ENCODE measurements at places on chromosomes 6 and 20. TPM values are rescaled to one million over a fixed set of nuclear protein-coding genes. Genes with fewer than 3 reads are reported as not detected.
A peak's percentile ranks its signal among the peaks of the same experiment; 100 is the strongest.

COL12A1 gene
- polyA plus RNA-seq = 7.5 TPM

RNF5 gene
- polyA plus RNA-seq = 46.2 TPM

EYS gene
- not detected for polyA plus RNA-seq

EDN1 gene
- polyA plus RNA-seq = 33.5 TPM

TMC2 gene
- polyA plus RNA-seq = not detected

NKX2-2 gene
- not detected for polyA plus RNA-seq

ETV7 gene
- polyA plus RNA-seq = 0.12 TPM

SLC22A7 gene
- polyA plus RNA-seq = not detected

DNA sequence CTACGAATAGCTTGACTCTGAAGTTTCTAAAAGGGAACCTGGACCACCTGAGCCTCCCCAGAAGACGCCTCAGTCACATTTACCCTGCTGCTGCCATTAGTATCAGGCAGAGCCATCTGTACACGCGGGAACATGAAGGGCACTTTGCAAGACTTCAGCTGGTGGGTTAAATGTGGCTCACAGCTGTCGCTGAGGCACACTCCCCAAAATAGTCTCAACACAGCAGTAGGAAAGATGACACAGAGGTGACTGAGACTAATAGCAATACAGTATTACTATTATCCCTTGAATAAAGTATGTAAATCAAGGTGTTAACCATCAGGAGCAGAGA, 29.0 kb downstream of the PSMB1 start:
- DNase-seq = no peak

DNA sequence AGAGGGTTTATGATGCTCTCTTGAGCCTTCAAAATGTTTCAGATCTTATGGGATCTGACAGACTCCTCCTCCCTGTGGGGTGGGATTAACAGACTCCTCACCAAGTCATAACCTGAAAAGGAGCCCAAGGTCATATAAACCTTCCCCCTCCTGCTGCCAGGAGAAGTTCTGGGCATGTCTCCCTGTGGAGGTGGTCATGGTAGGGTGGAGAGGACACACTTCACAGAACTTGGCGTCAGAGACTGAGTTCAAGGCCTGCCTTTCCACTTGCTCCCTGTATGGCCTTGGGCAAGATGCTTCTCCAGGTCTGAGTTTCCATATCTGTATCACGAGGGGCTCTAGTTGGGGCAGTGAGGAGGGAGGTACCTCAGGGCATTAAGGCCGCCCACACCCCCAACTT, 32.4 kb upstream of the AAR2 start:
- no peak for DNase-seq

DNA sequence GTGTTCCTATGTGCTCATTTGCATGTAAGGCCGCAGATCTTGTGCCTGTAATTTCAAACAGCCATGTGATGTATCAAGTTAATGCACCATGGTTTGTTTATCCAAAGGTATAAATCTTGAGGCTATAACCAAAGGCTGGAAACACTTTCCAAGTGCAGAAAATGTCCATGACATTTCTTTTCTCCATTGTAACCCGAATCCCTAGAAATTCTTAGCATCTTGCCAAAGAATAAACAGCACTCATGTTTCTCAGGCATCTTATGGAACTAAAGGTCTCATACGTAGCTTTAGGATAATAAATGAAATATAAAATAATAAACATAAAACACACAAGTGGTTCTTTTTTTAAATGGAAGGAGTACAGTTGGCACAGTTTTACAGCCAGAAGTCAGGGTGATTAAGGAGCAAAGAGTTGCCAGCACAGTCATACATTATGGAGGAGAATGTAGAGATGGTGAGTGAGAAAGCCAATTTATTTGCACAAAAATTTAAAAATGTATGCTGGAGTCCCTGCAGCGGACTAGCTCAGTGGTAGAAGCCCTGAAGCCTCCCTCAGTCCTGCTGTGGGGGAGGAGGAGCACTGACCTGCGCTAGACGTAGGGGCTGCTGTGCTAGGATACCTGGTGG, 18.0 kb downstream of the CDH26 start:
- DNase-seq = no peak

DNA sequence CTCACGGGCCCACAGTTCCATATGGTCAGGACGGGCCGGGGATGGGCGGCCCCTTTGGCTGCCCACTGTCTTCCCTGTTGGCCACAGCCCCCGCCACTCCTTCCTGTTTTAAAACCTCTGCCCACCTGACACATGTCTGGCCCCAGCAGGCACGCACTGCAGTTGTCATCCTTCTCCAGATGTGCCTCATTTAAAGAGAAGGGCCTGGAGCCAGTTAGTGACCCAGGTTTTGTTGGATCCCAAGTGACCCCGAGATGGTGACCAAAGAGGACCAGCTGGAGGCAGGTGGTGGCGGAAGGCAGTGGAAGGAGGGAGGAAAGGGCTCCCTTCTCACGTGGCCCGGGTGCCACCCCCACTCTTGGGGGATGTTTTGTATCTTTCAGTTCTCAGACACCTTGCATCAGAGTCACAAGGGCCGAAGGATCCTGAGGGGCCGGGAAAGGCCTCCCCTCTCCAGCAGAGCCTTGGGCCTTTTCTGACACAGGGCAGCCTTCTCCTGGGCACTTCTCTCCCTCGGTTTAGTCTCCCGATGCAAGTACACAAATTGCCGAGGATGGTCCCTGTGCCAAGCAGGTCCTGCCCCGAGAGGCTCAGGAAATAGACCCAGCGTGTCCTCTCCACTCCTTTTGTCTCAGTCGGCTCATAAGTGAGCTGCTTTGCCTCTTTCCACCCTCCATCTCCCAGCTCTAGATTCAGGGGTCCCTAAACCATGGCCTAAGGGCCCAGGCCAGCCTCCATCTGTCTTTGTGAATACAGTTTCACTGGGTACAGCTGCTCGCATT, 117.6 kb downstream of the SULF2 start:
- no peak for DNase-seq

GRCh38 chr6:114712129-114712662, 369.4 kb upstream of the HS3ST5 start:
- DNase-seq = no peak

DNA sequence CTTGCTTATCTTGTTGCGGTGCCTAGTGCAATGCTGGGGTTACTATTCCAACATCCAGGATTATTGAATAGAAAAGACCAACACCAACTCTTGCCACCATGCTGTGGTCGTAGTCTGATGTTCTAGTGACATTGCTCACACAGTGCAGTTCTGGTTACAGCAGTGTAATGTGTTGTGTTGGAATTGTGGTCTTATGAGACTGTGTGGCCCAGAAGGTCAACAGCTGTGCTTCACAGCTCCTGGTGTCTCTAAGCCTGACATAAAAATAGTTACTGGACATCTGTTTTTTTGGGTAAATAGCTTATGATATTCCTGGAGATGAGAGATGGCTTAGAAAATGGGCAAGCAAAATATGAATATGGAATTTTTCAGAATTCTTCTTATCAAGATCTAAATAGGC, 57.6 kb downstream of the SLC22A2 start:
- DNase-seq = no peak

DNA sequence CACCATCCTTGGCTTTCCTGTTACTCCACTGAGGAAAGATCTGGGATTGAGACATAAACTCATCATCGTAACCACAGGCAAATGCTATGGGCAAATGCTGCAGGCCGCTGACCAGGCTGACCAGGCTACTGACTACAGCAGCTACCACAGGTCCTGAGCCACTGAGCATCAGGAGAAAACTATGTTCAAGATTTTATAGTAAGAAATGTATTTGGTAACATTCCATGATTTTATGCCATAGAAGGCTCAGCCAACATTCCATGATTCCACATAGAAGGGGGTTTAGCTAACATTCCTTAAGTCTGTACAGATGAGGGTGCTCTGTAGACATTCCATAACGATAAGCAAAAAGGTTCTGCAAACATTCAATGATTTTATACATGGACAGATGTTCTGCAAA, 16.1 kb upstream of the B4GALT5 start:
- no peak for DNase-seq

DNA sequence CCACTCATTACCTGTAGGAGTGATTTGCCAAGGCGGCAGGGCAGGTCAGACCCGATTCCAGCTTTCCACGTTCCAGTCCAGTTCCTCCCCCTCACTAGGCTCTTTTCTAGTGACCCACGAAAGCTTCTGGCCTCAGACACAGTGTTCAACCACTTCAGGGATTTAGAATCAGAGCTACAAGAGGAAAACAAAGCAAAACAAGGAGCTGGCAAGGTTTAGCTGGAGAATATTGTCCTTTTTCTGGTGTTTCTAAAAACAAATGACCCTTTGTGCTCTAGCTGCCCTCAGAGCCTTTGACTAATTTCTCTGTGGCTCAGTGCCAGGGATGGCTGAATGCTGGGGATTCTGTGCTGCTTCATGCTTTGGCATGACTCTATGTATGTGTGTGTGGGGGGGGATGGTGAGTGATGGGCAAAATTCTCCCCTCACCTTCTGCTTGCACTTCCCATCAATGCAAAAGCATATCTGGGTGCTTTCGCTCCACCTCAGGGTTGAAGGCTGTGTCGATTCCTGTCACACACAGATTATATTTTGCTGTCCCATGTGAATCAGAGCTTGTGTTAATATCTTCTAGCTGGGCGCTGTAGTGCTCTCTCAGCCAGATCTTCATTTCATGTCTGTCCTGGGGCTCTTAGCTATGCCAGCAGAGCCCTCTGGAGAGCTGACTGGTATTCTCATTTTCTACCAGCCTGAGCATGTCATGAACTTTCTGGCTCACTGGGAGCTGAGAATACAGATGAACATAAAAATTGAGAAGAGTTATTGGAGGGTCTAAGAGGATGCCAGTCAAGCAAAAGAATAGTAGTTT, 19.3 kb upstream of the NEDD9 start:
- no peak for DNase-seq

GRCh38 chr20:22453244-22454080, 130.9 kb downstream of the FOXA2 start:
- peak; percentile 77 for DNase-seq

DNA sequence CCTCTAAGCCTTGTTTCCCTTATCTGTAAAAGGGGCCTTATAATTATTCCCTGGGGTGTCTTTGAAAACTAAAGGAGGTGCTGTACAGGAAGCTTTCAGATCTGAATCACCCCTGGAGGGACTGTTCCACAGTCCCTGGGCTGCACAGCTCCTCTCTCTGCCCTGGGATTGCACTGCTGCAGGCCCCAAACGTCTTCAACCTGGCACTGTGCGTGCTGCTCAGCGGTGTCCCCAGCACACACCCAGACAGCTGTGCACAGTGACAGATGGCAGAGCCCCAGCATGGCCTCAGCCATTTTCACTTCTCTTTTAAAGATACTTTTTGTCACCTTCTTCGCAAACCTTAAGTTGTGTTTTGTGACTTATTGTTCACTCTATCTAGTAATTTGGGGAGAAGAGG, 50.7 kb upstream of the INSM1 start:
- no peak for DNase-seq

DNA sequence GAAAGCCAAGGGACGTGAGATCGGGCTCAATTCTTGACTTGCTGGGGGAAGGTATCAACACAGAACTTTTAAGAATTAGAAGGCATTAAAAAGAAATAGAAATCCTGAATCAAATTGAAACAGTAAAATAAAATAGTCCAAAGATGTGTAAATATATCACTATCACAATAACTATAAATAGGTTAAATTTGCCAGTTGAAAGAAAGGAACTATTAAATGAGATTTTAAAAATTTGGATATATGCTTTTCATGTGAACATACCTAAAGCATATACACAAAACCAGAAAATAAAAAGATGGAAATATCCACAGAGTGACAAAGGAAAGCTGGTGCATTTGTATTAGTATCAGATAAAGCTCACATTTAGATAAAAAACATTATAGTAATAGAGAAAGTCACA, 152.4 kb upstream of the ESR1 start:
- DNase-seq = no peak

- no peak for DNase-seq
Observed at GRCh38 chr20:59667981-59668515, 63.7 kb downstream of the PHACTR3 start.

GRCh38 chr20:2417213-2417541, 36.5 kb downstream of the TGM6 start:
- no peak for DNase-seq

- no peak for DNase-seq
Observed at GRCh38 chr6:75551367-75551952, 50.2 kb upstream of the SENP6 start.

DNA sequence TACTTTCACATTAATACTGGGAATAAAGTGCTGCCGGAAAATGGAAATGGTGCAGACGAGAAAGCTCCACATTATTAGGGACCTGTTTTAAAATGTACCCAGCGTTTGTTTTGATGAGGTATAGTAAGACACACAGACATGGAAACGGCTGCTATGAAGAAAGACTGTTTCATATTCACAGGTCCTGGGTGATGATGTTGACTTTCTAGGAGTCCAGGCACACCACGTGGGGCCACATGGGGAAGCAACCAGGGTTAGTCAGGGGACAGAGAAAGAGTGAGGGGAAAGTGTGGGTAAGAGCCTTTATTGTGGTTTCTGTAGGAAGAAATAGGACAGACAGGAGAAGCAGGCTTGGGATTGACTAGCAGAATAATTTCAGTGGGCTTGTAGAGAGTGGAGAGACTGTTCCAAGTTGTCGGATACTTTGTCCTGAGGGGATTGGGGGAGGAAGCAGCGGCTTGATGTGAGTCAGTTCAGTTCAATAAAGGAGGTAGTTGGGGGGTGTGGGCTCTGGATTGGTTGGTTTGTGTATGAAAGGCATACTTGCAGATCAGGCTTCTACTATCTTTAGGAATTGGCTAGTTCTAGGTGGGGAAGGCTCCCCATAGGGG, 112.0 kb upstream of the MCHR2 start:
- no peak for DNase-seq

GRCh38 chr6:6960571-6961251, 147.1 kb upstream of the RREB1 start:
- no peak for DNase-seq

DNA sequence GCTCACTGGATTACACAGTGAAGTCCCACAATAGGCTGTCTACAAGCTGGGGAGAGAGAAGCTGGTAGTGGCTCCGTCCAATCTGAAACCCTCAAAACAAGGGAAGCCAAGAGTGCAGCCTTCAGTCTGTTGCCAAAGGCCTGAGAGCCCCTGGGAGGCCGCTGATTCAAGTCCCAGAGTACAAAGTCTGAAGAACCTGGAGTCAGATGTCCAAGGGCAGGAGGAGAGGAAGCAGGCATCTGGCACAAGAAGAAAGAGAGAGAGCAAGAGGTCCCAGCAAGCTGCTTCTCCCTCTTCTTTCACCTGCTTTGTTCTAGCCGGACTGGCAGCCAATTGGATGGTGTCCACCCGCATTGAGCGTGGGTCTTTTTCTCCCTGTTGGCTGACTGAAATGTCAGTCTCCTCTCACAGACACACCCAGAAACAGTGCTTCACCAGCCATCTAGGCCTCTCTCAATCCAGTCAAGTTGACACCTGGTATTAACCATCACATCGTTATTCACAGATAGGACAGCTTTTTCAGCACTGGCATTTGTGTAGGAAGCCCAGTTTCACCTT, 51.2 kb downstream of the CRYBG1 start:
- no peak for DNase-seq

DNA sequence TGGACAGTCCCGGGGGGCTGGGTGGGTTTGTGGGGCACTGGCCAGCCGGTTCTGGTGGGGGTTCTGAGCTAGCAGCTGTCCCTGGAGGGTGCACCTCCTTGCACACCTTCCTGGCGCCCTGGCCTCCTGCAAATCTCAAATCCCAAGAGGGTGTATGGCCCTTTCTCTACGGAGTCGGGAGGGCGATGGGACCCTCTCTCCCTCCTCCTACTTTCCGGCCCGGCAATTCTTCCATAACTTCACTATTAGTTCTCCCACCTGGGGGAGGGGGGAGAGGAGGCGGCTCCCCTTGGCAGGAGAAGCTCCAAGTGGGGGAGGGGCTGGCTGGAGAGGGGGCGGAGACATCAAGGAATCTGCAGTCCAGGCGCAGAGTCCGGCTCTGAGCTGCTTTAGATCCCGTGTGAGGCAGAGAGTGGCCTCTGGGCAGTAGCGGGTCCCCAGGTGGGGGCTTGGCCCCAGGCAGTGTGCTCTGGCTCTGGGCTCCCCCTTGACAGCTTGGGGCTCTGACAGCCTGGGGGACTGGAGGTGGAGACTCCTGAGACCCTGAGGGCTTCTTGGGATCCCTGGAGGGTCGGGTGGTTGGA, 1.4 kb upstream of the LAMA5 start:
- DNase-seq = peak; percentile 89

Data from A549 (cell line).